ENCODE measurements at places on chromosomes 12 and 14. TPM values are rescaled to one million over a fixed set of nuclear protein-coding genes. Genes with fewer than 3 reads are reported as not detected.

Gene SDR9C7
- not detected for total RNA-seq

Gene AVPR1A
- total RNA-seq = not detected

Gene CPNE8
- total RNA-seq = 4.2 TPM

Gene PLBD1
- total RNA-seq = not detected

Gene PKP2
- not detected for total RNA-seq

Gene OR6C68
- not detected for total RNA-seq

Gene TAS2R30
- total RNA-seq = 1.7 TPM

Gene OTOGL
- total RNA-seq = not detected

Gene VDR
- 65.5 TPM for total RNA-seq

Gene TMEM120B
- total RNA-seq = 5.1 TPM

Gene CFAP73
- total RNA-seq = 0.23 TPM

Gene LRP1-AS
- not detected for total RNA-seq

Gene ACSM4
- total RNA-seq = not detected

Gene CSRP2
- total RNA-seq = not detected

Gene SIX6
- not detected for total RNA-seq

Gene ADAMTS20
- total RNA-seq = not detected

Gene KIF21A
- 19.7 TPM for total RNA-seq

Gene FSCB
- not detected for total RNA-seq

Gene ADCY4
- 5.9 TPM for total RNA-seq

Gene TRHDE
- not detected for total RNA-seq

Gene TMEM119
- total RNA-seq = 1.0 TPM

Gene TAS2R42
- total RNA-seq = not detected

Gene CACNA2D4
- 20.8 TPM for total RNA-seq

Gene GLIPR1L1
- total RNA-seq = not detected

Gene LBHD2
- not detected for total RNA-seq
